ENCODE measurements at places on chromosomes 16 and 17.

DNA sequence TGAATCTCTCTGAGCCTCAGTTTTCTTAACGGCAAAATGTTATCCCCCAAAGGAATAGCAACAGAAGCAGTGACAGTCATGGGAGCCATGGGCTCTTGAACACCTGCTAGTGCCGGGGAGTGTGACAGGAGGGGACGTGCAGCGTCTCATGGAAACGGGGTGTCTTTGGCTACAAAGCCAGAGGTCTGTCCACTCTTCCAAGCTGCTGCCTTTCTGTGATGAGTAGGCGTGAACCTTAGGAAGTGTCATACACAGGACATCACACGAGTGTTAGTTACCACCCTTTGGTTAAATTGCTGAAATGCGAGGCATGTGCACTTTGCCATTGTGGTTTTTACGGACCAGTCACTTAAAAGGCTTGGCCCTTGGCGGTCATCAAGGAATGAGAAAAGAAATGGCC is 93.4 kb downstream of the IRF8 start:
- no peak for DNase-seq

GRCh38 chr17:79788989-79789942 is 7.6 kb downstream of the CBX8 start:
- no peak for DNase-seq

GRCh38 chr17:68326681-68327080 is 35.4 kb downstream of the ARSG start:
- DNase-seq = no peak

DNA sequence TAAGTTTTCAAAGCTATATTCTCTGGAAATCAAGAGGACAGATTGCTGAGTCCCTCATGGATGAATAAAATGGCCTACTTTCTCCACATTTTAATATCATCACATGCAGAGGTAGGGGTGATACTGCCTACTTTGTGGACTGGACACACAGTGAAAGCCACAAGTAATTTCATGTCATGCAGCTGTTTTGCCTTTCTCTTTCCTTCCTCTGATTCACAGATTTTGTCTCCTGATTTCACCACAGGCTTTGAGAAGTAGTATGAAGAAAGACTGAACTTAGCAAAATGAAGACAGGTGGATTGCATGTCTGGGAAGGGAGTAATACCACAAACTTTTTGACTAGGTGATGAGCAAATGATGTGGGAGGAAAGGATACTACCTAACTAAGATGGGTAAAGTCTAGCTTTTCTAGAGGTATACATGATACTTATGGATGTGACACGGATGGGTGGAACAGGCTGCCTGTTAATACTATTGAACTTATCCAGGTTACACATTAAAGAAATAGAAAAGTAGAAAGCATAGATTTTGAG is 478.4 kb upstream of the GOT2 start:
- no peak for DNase-seq

GRCh38 chr16:31025339-31025738 is 8.0 kb upstream of the STX4 start:
- no peak for DNase-seq

DNA sequence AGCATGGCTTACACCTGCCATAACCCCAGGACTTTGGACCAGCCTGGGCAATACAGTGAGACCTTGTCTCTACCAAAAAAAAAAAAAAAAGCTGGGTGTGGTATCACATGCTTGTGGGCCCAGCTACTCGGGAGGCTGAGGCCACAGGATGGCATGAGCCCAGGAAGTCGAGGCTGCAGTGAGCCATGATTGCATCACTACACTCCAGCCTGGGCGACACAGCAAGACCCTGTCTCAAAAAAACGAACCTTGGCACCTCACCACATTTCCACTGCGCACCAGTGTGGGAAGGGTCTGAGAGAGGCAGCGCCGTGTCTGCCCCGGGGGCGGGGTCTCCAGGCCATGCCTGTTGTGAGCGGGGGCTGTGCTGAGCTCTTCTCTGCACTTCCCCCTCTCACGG is 6.3 kb downstream of the ACSF3 start:
- no peak for DNase-seq

DNA sequence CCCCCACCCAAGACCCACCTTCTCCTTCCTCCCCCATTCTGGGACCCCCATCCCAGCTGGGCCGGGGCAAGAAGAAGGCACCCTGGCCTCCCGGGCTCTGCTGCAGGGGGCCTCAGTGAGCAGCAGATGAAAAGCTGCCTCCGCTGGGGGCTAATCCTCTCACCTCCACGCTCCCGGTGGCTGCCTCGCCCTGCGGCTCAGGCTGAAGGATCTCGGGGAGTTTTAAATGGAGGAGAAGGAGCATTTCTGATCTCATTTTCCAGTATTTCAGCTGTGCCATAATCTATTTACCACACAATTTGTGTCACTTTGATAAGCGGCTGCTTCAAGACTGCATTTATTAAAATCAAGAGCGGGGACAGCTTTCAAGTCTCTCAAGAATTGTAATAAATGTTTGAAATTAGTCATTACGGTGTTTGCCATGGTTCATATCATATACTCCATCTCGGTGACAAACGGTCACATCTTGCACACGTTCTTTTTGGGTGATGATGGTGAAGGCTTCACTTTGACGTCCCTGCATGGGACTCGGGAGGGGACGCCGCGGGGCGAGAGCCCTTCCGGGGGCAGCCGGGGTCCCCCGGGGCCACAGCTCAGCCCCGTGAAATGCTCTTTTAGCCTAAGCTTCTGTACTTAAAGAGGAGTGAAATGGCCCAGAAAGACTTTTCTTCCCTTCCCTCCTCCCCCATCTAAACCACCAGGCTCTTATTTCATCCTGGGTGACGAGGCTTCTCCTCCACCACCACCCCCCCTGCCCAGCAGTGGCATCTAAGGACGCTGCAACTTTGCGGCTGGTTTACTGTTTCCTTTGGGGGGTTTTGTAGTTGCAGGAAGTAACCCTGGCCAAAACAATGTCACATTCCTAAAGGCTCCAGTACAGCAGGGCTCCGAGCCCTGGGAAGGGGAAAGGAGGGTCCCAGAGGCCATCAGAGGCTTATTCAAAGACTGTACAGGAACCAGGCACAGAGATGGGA is 313.1 kb upstream of the TNRC6C start:
- DNase-seq = no peak

- DNase-seq = no peak
These were observed 535 bp upstream of the AURKB start for GRCh38 chr17:8210761-8211458.

Data from GM12891 (cell line).